ENCODE measurements at places on chromosomes 1 and 21. TPM values are rescaled to one million over a fixed set of nuclear protein-coding genes. Genes with fewer than 3 reads are reported as not detected.

Gene CELA3A
- 3.9 TPM for total RNA-seq

GRCh38 chr1:150160964-150161621 lies 11.4 kb downstream of the PLEKHO1 start:
- DNase-seq: no peak

Gene AMY1B
- not detected for total RNA-seq

- no peak for DNase-seq
Observed at GRCh38 chr1:204336421-204337035, 23.2 kb downstream of the PLEKHA6 start.

- DNase-seq: no peak
Observed at GRCh38 chr1:67674260-67675011, 10.6 kb upstream of the GADD45A start.

Gene PGLYRP3
- total RNA-seq: not detected

GRCh38 chr1:179053486-179053885 lies 27.8 kb downstream of the FAM20B start:
- DNase-seq: no peak

DNA sequence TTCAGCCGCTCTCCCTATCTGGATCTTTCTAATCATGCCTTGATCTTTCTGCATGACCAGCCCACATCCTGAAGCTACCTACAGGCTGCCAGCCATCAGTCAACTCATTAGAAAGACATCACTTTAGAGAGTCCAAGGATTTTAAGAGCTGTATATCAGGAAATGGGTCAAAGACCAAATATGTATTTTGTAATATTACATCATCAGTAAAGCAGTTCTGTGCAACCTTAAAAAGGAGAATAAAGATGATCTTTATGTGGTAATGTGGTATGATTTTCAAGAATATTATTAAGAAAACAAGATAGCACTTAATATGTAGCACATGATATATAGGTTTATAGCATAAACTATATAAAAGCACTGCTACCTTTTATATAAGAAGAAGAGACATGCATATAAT lies 47.6 kb downstream of the SLC30A7 start:
- DNase-seq: no peak

Gene RPTN
- not detected for total RNA-seq

Gene CYP4Z1
- 0.12 TPM for total RNA-seq

DNA sequence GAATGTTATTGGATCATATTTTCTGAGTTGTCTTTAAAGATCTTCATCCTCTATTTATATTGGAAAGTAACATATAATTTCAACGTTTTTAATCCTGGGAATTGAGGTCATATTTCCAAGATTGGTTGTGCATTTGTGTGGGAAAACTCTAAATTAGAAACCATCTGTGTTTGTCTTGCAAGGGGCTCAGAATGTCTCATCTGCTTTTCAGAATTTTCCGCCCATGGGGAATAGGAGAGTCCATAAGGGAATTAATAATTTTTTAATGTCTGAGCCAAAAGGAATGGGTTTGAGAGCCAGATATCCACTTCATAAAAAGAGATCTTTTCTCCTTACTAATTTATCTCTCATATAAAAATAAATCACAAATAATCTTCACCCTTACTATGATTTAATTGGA lies 84.8 kb upstream of the MAP1LC3C start:
- DNase-seq: peak; percentile 11

GRCh38 chr1:169892927-169893644 lies 610 bp downstream of the SCYL3 start:
- no peak for DNase-seq

Gene ABCD3
- total RNA-seq: 58.5 TPM

Gene SELE
- 0.56 TPM for total RNA-seq

Gene TMEM63A
- 24.5 TPM for total RNA-seq

Gene NES
- total RNA-seq: 165 TPM

DNA sequence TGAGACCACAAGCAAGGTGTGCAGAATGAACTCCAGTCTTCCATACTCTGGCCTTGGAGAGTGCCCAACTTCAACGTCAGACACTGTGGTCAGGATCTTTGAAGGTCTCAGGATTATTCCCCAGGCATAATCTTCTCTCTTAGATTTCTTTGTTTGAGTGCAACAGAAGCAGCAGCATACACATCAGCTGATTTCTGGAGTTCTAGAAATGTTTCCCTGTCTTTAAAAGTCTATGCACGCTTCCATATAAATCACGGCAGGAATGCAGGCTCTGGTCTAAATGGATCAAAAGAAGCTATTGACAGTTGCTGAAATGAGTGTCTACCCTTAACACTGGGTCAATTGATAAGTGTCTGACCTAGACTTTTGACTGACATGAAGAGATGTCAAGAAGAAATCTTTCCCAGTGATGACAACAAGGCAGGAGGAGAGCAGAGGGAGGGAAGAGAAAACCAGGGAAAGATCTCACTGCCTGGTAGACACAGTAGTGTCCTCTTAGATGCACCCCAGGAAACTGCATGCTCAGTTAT lies 279.7 kb downstream of the SPATA17 start:
- DNase-seq: no peak

Gene LEMD1
- total RNA-seq: not detected

Gene NTMT2
- 2.9 TPM for total RNA-seq

Gene OR2L8
- not detected for total RNA-seq

GRCh38 chr1:202235856-202236837 lies 42.5 kb downstream of the LGR6 start:
- peak; percentile 44 for DNase-seq

DNA sequence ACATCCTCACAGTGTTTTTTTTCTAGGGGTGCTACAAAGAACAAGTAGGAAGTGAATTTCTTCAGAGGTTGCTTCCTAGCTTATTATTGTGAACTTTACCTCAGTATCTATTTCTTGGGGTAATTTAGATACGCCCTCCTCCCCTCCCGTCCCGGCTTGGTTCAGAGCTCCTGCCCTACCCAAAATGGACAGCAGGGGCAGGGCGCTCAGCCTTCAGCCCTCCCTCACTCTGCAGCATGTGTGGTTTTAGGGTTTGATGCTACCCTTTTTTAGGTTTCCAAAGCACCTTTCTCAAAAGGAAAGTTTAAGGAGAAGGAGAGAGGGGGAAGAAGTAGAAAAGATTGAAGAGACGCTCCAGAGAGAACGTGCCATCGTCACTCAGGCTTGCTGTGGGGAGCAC lies 16.9 kb upstream of the POGK start:
- DNase-seq: no peak

Gene EPHA8
- not detected for total RNA-seq

Gene PLPP3
- total RNA-seq: 77.0 TPM

DNA sequence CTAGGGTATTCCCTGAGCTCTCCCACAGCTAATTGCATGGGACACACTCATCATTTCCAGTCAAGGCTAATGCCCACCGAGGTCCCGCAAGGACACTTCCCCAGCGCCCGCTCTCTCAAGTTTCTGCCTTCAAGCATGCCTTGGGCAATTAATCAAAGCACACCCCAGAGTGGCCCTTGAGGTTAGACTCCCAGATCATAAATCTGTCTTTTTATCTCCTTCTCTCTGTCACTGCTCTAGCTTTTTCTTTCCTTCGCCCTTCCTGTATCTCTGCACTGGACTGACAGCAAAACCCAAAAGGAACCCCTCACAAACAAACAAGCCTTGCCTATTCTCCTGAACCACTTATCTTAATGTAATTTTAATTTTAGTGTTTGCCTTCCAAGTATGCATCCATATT lies 7.9 kb upstream of the EXOSC10 start:
- no peak for DNase-seq

Gene SELP
- total RNA-seq: 3.4 TPM

Gene PADI1
- not detected for total RNA-seq

Gene KIAA1614
- total RNA-seq: 8.9 TPM

DNA sequence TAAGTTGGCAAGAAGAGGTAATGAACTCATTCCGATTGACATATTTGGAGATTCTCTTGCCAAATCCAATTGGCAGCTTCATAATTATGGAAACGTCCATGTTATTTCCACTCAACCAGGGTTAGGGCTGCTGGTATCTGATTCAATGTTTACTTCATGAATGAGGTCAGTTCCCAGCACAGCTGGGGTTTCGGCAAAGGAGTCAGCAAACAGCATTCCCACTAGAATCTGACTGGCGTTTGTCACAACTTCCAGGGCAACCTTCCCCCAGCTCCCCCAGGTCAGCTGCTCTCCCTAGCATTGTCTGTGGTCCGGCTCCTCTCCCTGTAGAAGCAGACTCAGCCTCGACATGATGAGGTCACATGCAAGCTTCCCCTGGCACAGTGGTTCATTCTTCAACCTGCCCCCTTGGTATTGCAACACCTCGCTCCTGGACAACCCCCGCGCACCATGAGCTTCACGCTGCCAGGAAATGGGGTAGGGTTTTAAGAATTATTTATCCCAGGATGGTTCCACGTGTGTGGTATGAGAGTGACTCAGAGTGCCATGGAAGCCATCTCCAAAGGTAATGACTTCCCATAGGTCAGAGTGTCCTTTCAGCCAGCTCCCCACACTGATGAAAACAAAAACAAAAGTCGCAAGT lies 100.7 kb upstream of the SLC25A33 start:
- peak; percentile 26 for DNase-seq
